Colonic mucosa (tissue), 4 donors: ENCODE measurements at places on chromosomes 12 and 14.

- no peak overlapping the region for H3K27ac ChIP-seq
- H3K36me3 ChIP-seq = no peaks in the 10 kb centered on the region
- H3K4me1 ChIP-seq = peaks cover 5% of the 10 kb centered on the region
- H3K4me3 ChIP-seq = no peak overlapping the region
- peaks cover 37% of the 10 kb centered on the region for H3K27me3 ChIP-seq
Measured at GRCh38 chr14:104132981-104133380, 5.4 kb upstream of the KIF26A start.

DNA sequence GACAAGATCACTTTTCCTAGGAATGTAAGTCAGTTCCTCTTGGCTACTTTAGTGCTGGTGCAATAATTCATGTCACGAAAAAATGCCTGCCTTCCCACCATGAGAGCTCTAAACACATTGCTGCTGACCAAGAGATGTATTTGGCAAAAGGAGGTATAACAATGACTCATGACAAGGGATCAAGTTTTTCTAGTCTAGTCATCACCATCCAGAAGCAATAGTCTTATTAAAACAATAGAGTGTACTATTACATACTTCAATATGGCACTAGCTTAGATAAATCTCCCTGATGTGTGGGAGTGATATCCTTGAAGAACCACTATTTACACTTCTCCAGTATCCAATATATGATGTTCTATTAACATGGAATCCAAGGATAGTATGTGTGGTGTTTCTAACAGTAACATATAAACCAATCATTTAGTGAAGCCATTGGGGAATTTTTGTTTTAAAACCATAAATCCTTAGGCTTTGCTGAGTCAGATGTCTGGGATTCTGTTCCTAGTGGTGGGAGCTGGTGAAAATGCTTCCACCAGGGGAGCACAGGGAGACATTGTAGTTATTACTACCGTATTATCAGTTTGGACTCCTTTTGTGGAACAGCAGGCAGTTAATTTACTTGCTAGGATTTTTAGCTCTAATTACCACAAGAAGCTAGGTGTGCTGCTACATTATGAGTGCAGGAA, 1387.5 kb downstream of the LRFN5 start:
- no peak overlapping the region for H3K27ac ChIP-seq
- H3K4me1 ChIP-seq = no peaks in the 10 kb centered on the region
- H3K4me3 ChIP-seq = no peak overlapping the region
- H3K27me3 ChIP-seq = no peaks in the 10 kb centered on the region
- H3K36me3 ChIP-seq = no peaks in the 10 kb centered on the region
- no peak for DNase-seq

DNA sequence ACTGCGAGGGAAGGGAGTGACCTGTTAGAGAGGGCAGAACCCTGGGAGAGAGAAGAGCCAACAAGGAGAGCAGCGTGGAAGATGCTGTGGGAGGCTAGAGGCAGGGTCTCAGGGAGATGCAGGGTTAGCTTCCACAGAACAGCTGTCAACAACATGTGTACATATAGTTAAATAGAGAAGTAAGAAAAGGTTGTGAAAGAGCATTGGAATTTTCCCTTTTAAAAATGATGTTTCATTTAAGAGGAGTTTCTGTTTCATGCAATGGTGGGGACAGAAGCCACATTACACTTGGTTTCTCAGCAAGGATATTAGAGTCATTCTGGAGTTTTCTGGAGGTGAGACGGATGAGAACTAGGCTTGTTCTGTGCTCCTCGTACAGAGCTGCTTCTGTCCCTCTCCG, 23.8 kb upstream of the TBC1D30 start:
- H3K36me3 ChIP-seq = no peaks in the 10 kb centered on the region
- H3K4me3 ChIP-seq = no peak overlapping the region
- H3K4me1 ChIP-seq = no peaks in the 10 kb centered on the region
- H3K27ac ChIP-seq = no peak overlapping the region
- no peaks in the 10 kb centered on the region for H3K27me3 ChIP-seq

- H3K4me3 ChIP-seq = no peak overlapping the region
- DNase-seq = peak; percentile 83
- H3K27ac ChIP-seq = peak overlapping the region; percentile 84
- peaks cover 41% of the 10 kb centered on the region for H3K4me1 ChIP-seq
- H3K27me3 ChIP-seq = no peaks in the 10 kb centered on the region
- no peaks in the 10 kb centered on the region for H3K36me3 ChIP-seq
Measured at GRCh38 chr14:73764406-73765280, 50.5 kb upstream of the PNMA1 start.
